SK-N-DZ (cell line): ENCODE measurements at places on chromosomes 7 and 10.

GRCh38 chr7:4797858-4798705 lies 22.7 kb downstream of the AP5Z1 start:
- DNase-seq = no peak

DNA sequence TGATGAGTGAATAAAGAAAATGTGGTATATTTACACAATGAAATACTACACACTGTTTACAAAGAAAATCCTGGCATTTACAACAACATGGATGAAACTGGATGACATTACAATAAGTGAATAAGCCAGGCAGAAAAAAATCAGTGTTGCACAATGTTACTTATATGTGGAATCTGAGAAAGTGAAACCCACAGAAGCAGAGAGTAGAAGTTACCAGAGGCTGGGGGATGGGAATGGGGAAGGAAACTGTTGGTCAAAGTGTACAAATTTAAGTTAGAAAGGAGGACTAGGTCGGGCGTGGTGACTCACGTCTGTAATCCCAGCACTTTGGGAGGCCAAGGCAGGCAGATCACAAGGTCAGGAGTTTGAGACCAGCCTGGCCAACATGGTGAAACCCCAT lies 538.5 kb upstream of the MKI67 start:
- no peak for DNase-seq

DNA sequence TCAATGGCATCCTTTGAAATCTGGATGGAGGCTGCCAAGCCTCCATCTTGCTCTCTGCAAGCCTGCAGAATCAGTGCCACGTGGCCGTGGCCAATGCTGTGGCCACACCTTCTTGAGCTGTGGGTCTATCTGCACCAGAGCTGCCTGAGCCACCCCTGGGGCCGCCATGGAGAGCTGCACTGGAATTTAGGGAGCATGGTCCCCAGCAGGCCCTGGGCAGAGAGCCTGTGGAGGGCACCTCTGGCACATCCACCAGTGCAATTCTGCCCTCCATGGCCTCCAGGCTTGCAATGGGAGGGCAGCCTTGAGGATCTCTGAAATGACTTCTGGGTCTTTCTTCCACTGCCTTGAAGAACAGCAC lies 55.6 kb upstream of the NKX6-2 start:
- no peak for DNase-seq

- DNase-seq = no peak
Observed at GRCh38 chr7:63113713-63114285, 884.9 kb upstream of the ZNF722 start.

- no peak for DNase-seq
Observed at GRCh38 chr10:130652964-130653578, 516.9 kb downstream of the GLRX3 start.

DNA sequence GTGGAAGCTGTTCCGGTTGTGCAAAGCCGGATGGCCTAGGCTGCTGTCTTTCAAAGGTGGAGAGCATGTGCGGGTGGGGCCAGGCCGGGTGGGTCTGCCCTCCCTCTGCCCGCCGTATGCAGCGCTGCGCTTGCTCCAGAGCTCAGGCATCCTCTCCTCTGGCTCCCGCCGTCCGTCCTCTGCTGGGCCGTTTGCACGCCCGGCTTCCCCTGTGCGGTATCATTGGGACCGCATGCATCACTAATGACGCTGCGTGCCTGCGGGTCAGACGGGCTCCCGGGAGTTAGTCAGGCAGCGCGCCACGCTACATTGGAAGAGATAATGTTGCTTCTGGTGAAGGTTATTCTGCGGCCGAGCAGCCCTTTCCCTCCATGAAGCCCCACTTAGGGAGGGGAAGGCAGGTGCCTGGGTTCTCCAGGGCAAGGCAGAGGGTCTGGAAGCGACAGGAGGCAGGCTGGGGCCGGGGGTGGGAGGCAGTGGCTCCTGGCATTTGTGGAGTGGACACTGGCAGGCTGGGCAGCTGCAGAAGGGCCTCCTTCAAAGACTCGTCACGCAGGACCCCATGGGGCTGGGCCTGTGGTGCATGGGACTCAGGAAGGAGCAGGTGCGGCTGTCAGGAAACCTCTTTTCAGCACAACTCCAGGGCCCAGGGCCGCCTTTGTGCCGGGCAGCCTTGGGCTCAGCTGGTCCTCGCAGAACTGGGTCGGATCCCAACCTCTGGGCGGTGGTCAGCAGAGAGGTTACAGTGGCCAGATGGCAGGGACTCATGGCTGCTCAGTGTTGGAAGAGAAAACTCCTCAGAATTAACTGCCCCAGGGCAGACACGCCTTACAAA lies 318.5 kb downstream of the WDR37 start:
- DNase-seq = no peak

DNA sequence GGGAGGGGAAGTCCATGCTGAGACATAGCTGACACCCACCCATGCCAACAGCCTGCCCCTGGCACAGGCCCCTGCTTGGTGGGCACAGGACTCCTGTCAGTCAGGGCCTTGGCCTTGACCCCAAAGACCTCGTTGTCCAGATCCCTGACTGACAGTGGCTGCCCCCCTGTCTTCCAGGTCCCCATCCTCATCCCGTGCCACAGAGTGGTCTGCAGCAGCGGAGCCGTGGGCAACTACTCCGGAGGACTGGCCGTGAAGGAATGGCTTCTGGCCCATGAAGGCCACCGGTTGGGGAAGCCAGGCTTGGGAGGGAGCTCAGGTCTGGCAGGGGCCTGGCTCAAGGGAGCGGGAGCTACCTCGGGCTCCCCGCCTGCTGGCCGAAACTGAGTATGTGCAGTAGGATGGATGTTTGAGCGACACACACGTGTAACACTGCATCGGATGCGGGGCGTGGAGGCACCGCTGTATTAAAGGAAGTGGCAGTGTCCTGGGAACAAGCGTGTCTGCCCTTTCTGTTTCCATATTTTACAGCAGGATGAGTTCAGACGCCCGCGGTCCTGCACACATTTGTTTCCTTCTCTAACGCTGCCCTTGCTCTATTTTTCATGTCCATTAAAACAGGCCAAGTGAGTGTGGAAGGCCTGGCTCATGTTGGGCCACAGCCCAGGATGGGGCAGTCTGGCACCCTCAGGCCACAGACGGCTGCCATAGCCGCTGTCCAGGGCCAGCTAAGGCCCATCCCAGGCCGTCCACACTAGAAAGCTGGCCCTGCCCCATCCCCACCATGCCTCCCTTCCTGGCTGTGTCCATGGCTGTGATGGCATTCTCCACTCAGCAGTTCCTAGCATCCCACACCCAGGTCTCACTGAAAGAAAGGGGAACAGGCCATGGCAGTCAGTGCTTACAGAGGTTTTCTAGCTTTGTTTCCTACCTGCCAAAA lies 197.2 kb downstream of the EBF3 start:
- DNase-seq = no peak

DNA sequence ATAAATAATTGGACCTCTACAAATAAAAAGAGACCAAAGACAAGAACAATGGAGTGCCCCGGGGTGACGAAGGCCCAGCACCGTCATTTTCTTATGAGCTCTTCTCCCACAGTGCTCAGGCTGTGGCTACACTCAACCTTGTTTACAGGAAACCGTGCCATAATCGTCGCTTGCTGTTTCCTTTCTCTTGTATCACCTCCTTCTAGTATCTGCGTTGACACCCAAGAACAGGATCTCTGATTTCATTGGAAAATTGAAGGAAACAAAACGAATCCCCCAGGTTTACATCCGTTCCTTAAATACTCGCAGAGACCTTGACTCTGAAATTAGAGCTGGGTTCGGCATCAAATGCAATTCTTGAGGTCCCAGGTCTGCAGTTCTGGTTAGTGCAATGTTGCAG lies 1.7 kb upstream of the IGFBP3 start:
- no peak for DNase-seq

DNA sequence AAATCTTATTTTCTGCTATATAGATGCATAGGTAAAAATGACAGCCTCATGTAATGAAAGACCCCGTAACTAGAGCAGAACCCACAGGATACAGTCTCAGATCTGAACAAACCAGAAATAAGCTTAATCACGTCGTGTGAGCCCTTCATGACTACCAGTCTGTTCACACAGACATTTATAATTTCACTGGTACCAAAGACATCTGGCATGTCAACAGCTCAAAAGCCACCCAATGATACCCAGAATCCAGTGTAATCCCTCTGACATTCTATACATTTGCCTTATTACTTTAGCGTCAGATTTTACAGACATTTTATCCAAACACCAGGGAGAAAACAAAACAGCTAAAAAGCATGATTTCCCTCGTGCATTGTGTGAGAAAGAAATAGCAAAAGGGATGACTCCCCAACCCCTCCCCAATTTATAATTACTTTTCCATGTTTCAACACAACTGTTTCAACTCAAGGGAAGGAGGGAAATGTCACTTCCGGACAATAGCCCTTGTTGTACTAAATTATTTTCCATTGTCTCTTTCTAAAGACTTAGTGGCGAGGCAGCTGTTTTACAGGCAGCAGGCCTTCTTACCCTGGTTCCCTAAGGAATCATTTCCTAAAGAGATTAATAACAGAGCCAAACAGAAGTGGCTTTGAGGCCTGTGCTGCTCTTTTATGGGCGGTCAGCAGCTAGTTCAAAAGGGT lies 33.2 kb downstream of the DOCK4 start:
- no peak for DNase-seq

DNA sequence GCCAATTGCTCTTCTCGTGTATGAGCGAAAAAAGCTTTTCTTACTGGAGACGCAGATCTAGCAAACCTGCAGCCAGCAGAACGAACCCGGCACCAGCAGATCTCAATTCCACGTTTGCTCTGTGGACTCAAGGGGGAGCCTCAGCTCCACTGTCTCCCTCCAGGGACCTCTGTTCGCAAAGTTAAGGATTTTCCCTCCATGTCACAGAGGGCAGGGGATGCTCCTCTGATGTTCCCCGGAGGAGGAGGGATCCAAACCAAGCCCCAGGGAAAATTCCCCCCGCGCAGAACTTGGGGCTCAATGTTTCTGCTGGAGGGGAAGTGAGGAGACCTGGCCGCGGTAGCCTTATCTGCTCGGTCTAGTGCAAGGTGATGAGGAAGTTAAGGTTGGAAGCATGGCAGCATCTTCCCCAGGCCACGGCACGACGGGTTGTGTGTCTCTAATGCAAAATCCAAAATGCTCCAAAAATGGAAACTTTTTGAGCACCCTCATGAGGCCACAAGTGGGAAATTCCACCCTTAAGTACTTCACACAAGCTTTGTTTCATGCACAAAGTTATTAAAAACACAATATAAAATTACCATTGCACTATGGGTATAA lies 9.0 kb downstream of the IQCE start:
- peak; percentile 42 for DNase-seq

DNA sequence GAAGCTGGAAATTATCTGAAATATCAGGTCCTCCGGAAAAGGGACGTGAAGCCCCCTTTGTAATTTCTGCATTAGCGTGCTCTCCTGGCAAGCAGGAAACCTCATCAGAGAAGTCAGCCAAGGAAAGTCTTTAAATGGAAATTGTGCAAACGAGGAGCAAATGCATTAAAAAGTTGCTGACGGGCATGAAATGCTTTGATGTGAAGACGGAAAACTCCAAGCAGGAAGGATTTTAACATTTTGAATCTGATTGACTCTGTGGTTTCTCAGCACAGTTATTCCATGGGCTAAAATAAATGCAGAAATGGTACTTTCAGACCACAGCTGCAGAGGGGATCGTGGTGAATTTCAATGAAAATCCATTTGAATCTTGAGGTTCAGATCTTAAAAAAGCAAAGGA lies 167.8 kb downstream of the AHR start:
- no peak for DNase-seq

- no peak for DNase-seq
Observed at GRCh38 chr10:126618466-126618865, 52.0 kb downstream of the C10orf90 start.

DNA sequence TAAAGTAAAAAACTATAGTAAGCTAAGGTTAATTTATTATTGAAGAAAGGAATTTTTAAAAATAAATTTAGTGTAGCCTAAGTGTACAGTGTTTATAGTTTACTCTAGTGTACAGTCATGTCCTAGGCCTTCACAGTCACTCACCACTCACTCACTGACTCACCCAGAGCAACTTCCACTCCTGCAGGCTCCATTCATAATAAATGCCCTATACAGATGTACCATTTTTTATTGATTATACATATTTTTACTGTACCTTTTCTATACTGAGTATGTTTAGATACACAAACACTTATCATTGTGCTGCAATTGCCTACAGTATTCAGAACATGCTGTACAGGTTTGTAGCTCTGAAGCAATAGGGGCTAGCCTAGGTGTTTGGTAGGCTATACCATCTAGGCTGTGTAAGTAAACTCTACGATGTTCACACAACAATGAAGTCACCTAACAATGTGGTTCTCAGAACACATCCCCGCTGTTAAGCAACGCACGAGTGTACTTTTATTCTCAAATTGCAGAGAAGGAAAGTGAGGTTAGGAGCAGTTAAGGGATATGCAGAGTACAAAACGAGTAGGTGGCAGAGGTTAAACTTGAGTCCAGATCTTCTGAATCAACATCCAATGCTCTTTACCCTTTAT lies 38.9 kb upstream of the PLCE1 start:
- DNase-seq = no peak

DNA sequence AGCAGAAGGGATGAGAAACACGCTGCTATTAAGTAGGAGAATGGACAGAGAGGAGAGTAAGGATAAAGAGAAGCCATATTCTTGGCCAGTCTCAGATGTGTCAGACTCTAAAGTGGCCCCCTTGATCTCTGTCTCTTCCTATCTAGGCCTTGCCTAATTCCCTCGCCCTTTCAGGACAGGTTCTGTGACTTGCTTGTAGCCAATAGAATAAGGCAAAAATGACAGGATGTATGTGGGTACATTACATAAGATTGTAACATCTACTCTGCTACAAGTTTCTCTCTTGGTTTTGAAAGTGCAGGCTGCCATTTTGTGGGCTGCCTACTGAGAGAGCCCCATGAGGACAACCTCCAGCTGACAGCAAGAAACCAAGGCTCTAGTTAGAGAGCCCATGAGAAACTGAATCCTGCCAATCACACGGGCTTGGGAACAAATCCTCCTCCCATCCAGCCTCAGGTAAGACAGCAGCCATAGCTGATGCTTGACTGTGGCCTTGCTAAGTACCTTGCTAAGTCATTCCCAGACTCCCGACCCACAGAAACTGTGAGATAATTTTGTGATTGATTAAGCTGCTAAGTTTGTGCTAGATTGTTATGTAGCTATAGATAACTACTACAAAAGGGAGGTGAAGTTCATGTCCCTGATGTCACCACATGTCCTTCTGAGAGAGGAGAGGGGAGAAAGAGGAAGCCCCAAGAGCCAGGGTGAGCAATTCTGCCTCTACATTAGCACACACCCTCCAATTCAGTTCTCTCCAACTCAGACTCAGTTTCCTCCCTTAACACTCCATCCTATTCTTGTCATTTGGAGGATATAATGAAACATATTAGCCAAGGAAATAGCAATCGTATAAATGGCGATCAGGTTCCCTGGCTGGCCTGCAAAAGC lies 185.5 kb downstream of the SGMS1 start:
- no peak for DNase-seq

- DNase-seq = no peak
Observed at GRCh38 chr10:133592716-133593115, 27.3 kb upstream of the SYCE1 start.
